NCI-H748 treated with DMSO at 0.1 percent for 48 hours (cell line): ENCODE measurements at places on chromosomes 5 and 9.

DNA sequence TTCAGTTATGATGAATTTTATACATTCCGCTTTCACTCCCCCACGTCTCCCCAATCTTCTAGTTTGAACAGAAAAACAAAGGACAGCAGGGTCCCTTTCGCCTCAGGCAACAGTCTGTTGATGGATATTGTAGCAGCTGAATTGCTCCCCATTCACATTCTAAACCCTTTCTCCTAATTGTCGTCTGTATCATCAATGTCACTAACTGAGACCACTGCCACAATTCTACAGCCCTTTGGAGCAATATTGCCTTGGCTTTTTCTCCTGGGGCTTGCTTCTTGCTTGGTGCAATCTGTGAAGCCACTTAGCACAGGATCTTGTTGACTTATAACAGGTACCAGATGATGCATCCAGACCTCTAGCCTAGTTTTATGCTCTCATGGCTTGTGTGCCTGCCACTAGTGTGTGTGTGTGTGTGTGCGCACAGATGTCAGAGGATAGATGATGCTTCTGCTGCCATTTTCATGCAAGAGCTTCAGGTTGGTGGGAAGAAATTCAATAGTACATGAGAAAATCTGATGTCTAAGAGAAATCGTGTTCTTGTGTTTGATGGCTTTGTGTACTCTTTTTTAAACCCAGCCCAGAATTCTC lies 195.2 kb upstream of the ISL1 start:
- no peak for DNase-seq

GRCh38 chr9:106964329-106964728 lies 101.4 kb downstream of the ZNF462 start:
- DNase-seq, result no peak

GRCh38 chr5:84791730-84792129 lies 407.1 kb upstream of the EDIL3 start:
- no peak for DNase-seq

DNA sequence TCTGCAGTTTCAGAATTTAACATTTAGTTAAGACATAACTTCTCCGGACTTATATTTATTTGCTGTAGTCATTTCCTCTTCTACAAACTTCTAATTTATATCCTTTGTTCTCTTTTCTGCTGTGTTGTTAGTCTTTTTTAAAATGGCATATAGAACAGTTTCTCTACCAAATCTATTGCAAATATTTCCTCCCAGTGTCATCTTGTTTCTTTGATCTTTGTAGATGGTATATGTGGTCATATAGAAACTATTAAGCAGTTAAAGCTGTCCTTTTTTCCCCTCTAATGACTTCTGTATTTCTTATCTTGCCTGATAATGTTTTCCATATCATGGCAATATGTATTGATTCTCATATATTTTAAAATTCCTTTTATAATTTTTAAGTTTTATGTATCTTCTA lies 264.5 kb downstream of the MCTP1 start:
- no peak for DNase-seq

DNA sequence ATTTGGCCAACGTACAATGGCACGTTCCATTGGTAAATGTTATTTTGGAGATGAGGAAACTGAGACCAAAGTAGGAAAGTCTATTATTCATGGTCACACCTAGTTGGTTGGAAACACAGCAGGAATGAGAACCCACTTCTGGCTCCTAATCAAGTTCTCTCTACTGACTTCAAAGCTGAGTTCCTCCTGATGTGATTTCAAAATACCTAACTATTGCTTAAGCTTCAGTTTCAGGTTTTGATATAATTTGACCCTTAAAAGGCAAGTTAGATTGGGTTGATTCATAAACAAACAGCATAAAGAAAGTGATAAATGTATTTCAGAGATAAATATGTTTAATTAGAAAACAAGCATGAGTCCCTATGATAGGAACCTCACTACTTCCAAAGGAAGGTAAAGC lies 312.5 kb downstream of the PARP8 start:
- DNase-seq, result no peak

GRCh38 chr5:1877103-1878049 lies 5.3 kb downstream of the IRX4 start:
- no peak for DNase-seq

GRCh38 chr9:68505681-68506409 lies 34.8 kb downstream of the TMEM252 start:
- DNase-seq, result no peak

- no peak for DNase-seq
Measured at GRCh38 chr9:132651259-132651658, 18.5 kb downstream of the DDX31 start.

DNA sequence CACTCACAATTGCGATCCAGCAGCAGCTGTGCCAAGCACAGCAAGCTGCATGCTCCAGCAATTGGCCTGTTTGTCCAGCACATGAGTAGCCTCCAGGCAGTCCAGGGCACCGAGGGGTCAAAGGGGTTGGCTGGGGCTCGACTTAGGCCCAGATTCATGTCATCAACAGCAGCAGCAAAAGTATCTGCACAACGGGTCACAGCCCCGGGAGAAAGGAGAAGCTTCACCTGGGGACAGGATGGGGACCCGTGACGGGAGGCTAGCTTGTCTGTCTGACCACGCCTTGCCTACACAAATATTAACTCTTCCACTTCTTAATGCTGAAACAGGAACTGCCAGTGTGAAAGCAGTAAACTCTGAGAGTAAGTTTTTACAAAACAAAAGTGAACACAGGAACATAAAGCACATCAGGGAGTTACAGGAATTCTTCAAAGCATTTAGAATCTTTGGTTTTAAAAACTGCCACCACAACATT lies 191.2 kb downstream of the PIK3R1 start:
- peak; percentile 32 for DNase-seq

GRCh38 chr5:62829604-62829986 lies 251.0 kb downstream of the LRRC70 start:
- DNase-seq, result no peak

DNA sequence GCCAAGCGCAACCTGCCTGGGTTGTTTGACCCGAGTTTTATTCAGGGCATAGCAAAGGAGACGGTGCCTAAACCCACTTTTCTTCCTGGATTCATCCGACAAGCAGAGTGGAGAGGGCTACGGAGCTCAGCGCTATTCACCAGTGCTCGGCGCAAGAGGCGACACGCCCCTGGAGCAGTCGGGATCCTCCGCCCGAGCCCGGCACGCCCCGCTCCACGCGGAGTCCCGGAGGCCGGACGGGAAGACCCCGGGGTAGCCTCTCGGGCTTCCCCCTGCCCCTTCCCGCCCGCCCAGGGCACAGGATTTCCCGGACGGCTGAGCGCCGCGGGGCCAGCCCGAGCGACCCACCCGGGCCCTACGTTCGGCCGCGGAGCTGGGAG lies 427 bp downstream of the SERINC5 start:
- peak; percentile 63 for DNase-seq

DNA sequence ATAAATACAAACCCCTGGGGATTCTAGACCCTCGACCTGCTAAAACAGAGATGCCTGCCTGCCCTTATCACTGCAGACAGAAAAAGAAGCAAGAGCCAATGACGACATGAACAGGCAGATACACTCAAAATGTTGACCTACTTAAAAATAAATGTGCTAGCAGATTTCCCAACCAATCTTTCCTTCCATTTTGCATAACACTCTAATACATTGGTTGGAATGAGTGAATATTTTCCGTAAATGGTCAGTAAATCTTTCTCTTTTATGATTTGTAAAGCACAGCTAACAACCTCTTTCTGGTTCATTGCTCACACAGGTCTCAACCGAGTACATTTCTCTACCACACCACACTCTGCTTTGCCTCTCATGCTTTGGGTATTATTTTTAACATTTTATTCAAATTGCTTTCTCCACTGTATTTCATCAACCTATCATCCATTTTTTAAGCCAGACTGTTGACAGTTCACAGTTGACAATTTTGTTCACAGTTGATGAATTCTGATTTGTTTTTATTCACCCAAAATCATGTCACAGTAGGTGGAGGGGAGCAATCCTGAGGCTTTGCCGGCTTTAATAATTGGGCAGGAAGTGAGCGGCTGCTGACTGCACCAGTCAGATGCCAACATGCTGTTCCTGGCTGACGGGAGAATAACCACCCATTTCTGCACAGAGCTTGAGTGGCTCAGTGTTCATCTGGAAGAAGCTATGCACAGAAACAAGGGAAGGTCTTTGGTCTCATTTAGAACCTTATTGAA lies 426.6 kb downstream of the SPOCK1 start:
- DNase-seq, result no peak

GRCh38 chr5:42586625-42587024 lies 163.4 kb downstream of the GHR start:
- DNase-seq, result no peak

- DNase-seq, result no peak
Measured at GRCh38 chr5:14235872-14236271, 92.7 kb downstream of the TRIO start.

- DNase-seq, result peak; percentile 49
Measured at GRCh38 chr9:91775011-91775707, 174.9 kb downstream of the ROR2 start.

- no peak for DNase-seq
Measured at GRCh38 chr5:129687941-129688340, 60.0 kb upstream of the MINAR2 start.
